ENCODE measurements at places on chromosomes 6 and 20.
A peak's percentile ranks its signal among the peaks of the same experiment; 100 is the strongest.

DNA sequence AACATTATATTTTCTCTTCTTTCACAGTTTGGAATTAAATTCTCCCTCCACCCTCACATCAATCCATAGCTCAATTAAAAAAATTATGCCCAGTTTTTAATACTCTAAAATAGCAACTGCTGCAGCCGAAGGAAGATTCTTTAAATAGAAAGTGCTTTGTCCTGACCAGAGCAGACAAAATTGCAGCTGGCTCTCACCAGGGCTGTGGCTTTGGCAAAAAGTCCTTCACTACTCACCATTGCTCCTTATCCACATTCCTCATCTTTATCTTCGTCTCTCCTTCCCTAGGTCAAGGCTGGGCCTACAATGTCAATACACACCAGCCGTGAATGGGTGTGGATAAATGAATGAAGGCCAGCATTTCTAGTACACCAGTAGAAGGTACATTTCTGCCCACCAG lies 107.9 kb upstream of the VGLL2 start:
- DNase-seq = no peak

DNA sequence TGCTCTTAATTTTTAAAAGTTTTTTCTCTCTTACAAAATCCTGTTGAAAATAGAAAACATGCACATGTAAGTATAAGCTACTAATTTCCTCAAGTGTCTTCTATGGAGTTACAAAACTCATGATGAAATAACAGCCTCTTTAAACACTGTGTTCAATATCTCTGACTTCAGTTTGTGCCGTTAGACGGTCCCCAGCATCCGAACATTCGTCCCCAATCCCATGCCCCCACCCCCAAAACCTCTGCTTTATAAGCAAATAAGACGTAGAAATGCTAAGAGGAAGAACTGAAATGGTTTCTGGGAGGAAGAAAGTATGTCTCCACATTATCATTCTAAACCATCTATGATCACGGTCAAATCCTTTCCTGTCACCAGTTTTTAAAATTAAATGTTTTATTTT lies 31.7 kb upstream of the MYB start:
- DNase-seq = no peak

- DNase-seq = no peak
These were observed 147.8 kb downstream of the MACROD2 start for GRCh38 chr20:14142964-14143627.

- peak; percentile 62 for DNase-seq
These were observed 3.5 kb downstream of the GNMT start for GRCh38 chr6:42963855-42964605.

- DNase-seq = no peak
These were observed 12.0 kb downstream of the CNKSR3 start for GRCh38 chr6:154498340-154498934.

DNA sequence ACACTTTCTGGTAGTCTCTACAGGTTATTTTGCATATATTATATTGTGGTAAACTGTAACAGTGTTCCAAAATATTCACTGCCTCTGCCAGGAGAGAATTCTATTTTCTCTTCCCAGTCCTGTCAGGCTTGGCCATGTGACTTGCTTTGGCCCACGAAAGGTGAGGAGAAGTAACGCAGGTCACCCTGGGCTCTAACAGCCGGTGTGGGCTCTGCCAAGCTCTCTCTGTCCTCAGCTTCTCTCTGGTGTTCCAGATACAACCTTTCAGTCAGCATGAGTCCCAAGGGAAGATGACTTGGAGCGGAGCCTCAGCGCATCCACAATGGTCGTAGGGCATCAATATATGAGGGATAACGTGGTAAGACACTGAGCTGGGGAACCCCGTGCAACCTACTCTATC lies 113.0 kb upstream of the RREB1 start:
- no peak for DNase-seq

DNA sequence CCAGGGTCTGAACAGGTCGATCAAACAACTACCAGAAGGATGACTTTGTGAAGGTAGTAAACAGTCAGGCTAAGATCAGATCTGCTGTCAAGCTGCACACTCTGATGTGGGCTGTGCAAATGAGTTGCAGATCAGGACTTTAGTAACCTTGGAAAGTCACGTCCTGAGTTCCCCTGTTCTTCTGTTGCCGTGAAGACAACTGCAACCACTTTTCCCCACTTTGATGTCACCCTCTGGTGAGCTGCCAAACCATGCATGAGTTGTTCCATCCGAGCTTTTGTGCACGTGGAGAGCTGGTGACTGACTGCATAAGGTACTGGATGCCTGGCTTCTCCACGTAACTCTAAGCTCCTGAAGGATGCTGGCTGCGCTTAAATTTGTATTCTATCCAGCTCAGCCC lies 111.0 kb downstream of the CD83 start:
- no peak for DNase-seq

DNA sequence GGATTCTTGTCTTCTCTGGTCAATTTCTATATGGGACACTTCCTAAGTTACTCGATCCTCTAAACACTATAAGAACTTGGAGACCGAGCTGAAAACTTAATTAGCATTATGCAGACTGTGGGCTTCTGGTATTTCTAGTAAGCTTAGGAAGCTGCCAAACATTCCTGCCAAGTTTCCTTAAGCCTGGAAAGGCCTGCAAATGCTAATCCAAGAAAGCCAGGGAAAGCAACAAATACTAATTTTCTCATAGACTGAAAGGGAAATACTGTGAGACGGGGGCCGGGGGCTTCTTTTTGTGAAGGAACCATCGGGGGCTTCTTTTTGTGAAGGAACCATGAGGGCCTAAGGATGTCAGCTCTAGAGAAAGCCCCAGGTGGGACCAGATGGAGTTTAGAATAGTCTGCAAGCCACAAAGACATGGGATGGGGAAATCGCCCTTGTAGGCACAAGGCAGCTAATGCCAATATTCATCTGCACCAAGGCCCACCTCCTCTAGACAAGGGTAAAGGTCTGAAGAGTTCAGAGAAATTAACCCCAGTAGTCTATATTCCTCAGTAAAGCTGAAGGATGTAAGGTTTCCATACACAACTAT lies 332.4 kb upstream of the PRDM1 start:
- no peak for DNase-seq

- DNase-seq = no peak
These were observed 98.0 kb downstream of the TTLL2 start for GRCh38 chr6:167422934-167423333.

- DNase-seq = no peak
These were observed 13.5 kb downstream of the STK35 start for GRCh38 chr20:2114990-2115681.

GRCh38 chr6:11366183-11366933 lies 133.9 kb upstream of the NEDD9 start:
- no peak for DNase-seq

DNA sequence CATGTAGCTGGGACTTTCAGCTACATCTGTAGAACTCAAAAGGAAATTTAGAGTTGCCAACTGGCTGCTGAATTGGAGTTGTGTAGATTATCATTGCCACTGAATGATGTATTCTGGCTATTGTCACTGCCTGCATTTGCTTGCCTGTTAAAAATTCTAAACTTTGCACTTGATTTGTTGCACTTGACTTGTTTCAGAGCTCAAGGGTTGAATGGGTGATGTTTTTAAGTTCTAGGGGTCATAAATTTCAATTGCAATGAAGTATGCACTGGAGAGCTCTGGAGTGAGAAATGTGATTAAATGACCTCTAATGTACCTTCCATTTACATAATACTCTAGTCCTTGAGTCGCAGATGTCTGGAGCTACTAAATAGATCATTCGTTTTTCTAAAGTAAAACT lies 102.4 kb downstream of the TNFRSF21 start:
- no peak for DNase-seq

DNA sequence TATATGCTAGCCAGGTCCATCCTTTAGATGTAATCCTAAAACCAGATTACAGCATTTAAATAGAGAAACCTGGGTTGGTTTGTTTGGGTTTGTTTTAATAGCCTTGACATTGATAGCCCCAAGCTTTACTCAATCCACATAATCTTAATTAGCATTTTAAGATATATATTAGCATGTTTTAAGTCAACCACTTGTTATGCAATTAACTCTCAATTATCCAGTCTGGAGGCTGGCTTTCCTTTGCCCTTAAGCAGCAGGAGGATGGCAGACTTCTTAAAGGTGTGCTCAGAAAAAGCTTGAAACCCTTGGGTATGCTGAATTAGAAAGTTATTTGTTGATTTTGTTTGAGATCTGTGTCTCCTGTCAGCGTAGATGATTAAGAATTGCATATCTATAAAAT lies 46.3 kb upstream of the SMIM28 start:
- DNase-seq = no peak

- DNase-seq = no peak
These were observed 242.8 kb upstream of the RGS17 start for GRCh38 chr6:153373869-153374268.

GRCh38 chr6:37038292-37039198 lies 33.1 kb downstream of the FGD2 start:
- no peak for DNase-seq

- DNase-seq = no peak
These were observed 544.7 kb downstream of the CDH26 start for GRCh38 chr20:60502881-60503280.

GRCh38 chr20:36541768-36542488 lies 609 bp downstream of the MYL9 start:
- peak; percentile 69 for DNase-seq

DNA sequence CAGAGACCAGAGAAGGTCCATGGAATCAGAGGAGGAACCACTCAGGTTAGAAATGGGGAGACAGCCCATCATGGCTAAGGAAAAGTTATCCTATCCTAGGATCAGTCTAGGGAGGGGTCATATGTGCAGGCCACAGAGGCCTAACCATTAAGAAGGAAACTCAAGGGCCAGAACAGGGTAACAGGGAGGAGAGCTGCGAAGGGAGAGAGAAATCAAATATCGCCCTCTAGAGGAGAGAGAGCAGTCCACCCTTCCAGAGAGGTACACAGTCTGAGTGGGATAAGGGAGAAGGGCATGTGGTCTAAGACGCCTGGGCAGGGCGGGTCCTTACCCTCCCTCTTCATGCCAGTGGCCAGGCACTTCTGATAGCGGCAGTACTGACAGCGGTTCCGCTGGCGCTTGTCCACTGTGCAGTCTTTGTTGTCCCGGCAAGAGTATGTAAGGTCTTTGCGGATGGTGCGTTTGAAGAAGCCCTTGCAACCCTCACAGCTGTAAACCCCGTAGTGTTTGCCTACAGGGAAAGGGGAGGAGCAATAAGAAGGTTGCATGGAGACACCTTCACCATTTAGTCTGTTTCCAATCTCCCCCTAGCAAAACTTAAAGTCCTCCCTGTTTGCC lies 2.9 kb downstream of the RXRB start:
- DNase-seq = no peak

DNA sequence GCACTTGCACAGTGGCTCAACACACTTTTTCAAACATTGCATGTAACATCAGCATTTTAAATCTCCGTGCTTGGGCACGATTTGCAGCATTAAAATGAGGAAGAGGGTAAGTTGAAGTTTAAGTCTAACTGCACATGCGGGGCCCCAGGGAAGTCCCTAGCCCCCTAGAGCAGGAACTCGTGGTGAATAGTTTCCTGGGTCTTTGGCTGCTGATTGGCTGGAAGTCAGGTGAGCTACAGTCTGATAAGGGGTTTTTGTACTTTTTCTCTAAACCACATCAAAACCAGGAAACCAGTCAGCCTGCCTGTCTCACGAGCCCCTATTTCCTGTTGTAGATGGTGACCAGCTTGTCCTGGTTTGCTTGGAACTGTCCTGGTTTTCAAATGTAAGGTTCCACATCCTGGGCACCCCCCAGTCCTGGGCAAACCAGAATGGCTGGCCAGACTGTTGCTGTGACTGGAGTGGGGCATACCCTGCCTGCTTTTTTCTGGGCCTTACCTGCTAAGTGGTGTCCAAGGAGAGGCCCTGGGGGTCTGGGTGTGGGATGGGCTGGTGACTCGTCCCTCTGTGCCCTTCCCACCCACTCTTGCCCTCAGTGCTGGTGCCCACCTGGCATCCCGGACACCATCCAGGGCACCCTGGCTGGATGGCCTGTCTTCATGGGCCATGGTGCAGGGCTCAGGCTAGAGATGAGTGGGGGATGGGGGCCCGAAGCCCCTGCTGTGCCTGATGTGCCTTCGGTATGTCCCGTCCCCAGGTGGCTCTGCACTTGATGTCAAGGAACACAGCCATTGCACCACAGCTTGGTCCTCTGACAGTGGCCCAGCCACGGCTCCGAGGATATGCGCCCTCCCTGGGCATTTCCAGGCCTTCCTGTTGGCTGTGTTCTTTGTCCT lies 31.8 kb downstream of the SUN5 start:
- peak; percentile 41 for DNase-seq
